ENCODE measurements at places on chromosomes 11 and 22.

DNA sequence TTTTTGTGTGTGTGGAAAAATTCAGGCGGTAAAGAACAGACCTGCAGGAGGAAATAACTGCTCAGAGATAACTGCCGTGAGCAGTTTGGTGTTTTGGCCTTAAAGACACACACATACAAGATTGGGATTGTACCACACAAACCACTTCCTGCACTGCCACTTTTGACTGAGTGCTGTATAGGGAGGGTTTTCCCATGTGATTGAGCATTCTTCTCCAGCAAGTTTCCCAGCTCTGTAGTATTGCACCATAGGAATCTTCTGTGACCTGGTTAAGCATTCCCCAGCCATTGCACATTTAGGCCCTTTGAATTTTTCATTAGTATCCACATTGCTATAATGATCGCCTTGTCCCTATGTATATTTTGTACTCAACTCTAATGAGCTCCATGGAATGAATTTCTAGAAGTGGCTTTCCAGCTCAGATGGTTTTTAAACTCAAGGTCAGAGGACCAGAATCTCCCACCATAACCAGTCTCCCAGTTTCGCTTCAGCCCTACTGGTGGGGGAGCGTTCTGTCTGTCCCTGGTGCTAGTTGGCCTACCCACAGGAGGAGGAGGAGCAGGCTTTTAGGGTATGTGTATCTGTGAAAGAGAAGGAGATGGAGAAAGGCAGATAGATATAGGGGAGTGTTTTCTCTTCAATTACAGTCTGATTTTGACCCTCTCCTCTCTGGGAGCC is 9.3 kb downstream of the CD82 start:
- DNase-seq: no peak

DNA sequence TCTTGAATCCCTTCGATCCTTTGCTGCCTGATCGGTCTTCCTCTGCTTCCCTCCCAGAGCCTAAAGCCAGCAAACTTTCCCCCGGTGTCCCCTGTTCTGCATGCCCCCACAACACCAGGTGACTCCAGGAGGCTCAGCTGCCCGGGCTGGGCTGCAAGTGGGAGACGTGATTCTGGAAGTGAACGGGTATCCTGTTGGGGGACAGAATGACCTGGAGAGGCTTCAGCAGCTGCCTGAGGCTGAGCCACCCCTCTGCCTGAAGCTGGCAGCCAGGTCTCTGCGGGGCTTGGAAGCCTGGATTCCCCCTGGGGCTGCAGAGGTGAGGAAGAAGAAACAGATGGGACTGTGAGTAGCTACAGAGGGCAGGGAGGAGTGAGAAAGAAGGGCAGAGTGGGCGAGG is 3.6 kb downstream of the NHERF4 start:
- DNase-seq: no peak

DNA sequence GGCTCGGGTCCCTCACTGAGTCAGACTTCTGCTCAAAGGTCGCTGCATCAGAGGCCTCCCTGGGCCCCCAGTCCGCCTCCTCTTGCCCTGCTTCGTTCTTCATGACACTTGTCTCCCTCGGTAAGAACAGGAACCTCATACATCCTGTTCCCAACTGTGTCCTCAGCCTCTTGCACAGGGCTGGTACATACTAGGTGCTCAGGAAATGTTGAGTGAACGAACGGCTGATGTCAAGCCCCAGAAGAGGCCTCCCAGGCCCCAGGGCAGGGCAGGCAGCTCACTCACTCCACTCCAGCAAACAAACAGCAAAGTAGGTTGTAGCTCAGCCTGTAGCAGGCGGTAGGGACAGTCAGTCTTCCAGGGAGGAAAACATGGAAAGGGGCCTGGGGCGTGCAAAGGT is 17.2 kb downstream of the SYNGR1 start:
- no peak for DNase-seq

DNA sequence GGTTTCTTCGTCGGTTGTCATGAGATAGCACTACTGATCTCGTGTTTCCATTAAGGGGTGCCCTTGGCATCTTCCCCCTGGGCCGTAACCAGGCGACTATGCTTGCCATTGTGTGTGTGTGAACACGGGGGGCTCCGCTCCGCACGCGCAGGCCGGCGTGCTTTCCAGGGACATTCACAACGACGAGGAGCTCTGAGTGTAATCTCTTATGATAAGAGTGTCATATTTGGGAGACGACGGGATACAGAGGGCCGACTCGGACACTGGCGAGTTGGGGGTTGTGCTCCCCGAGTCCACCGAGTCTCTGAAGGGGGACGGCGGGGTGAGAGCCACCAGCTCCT is 170.9 kb upstream of the CTSC start:
- DNase-seq: no peak

GRCh38 chr11:25052844-25053243 is 556.0 kb downstream of the LUZP2 start:
- DNase-seq: no peak

DNA sequence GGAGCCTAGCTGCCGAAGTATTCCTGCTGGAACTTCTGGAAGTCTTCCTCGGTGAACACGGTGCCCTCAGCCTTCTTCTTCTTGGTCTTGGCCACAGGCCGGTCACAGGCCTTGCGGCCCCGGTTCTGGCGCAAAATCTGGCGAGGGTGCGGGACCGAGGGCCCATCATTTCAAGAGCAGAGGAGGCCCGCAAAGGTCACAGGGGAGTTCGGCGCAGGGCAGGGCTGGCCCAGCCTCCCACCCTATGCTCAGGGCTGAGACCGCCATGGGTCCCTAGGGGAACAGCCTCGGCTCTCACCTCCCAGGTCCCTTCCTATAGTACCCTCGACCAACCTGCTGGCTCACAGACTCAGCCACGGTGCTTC is 3.1 kb downstream of the RPS19BP1 start:
- DNase-seq: no peak

- DNase-seq: no peak
Observed at GRCh38 chr11:69280994-69281393, 13.0 kb upstream of the MYEOV start.

DNA sequence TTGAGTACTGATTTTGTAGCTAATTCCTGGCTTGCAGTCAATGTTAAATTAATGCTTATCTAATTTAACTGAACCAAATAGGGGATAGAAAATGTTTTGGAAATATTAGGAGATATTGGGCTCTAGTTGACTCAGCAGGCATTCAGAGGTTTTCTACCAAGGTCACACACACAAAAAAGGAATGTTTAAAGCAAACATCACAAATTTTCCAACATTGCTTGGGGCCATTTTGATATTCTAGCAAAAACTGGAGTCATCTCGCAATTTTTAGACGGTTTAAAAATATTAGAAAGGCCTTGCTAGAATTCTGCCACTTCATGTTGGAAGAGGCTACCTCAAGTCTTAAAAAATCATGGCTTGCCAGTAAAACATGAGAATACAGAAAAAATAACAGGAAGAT is 2082.1 kb upstream of the RAG2 start:
- DNase-seq: no peak

DNA sequence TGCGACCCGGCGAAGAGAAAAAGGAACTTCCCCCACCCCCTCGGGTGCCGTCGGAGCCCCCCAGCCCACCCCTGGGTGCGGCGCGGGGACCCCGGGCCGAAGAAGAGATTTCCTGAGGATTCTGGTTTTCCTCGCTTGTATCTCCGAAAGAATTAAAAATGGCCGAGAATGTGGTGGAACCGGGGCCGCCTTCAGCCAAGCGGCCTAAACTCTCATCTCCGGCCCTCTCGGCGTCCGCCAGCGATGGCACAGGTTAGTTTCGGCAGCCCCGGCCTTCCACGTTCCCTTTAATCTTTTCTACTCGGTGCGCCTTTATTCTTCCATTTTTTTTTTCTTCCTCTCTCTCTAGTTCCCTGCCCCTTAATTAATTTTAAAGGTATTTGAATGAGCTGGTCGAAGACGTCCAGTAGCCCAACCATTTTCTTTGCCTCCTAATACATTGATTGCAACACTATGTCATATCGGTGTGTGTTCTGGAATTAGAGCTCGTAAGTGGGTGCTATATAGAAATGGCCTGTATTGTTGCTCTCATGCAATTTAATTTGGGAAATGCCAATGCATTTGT is 537 bp downstream of the EP300 start:
- DNase-seq: no peak

DNA sequence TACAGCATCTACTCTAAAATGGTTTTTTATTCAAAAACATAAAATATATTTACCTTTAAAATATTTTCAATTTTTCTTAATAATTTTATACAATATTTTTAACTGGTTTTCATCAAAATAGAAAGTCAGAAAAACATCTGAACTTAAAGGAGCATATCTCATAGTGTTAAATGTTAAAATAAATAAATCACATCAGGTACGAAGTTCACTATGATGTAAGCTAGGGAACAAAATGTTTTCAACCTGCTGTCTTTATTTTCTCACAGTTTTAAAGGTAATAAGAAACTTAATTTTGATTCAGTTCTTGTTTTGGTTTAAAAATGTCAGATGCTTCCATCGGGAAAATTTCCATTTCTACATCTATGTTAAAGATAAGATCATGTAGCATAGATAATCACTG is 97.7 kb downstream of the MUC15 start:
- no peak for DNase-seq

- no peak for DNase-seq
Observed at GRCh38 chr11:124225471-124225870, 15.4 kb upstream of the OR8G1 start.

- DNase-seq: no peak
Observed at GRCh38 chr11:10488121-10488933, 33.3 kb downstream of the AMPD3 start.

GRCh38 chr11:27291954-27292636 is 70.9 kb downstream of the CCDC34 start:
- no peak for DNase-seq

DNA sequence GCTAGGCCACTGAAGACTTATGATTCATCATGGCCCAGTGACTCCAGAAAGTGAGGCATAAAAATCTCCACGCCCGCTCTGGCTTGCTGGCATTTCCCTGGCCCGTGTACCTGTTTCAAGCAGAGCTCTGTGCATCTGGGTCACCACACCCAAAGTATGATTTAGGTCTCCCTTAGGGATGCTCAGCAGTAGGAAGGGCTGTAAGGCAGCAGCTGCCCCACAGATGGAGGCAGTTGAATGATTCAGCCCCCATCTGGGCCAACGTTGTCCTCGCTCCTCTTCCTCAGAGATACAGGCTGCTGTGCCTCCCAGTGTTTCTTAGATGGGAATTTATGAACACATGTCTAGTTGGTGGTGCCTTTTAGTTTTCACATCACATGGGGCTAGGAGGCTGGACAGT is 21.6 kb downstream of the GPR83 start:
- DNase-seq: no peak

GRCh38 chr11:97717922-97718321 is 1302.8 kb upstream of the CNTN5 start:
- DNase-seq: no peak

DNA sequence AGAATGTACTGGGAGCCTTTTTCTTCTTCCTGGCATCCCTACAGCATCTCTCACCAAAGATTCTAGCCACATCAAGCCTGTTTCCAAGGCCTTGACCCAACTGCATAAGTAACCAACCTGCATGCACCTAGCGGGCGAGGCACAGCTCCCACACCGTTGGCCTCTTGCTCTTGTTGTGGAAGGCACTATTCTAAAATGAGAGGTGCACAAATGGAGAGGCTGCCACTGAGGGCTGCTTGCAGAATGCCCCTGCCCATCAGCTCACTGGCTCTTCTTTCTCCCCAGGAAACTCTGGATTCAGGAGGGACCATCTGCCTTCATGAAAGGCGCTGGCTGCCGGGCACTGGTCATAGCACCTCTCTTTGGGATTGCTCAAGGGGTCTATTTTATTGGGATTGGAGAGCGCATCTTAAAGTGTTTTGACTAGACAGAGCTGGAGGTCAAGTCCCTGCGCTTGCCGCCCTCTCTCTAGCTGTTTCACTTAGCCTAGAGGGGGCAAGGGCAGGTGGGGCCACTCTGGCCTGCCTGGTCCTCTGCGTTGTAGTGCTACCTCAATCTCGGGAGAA is 26.6 kb downstream of the SLC25A18 start:
- no peak for DNase-seq

- DNase-seq: no peak
Observed at GRCh38 chr11:118045191-118045590, 31.7 kb upstream of the TMPRSS4 start.

GRCh38 chr22:44667276-44667675 is 34.7 kb upstream of the PRR5 start:
- DNase-seq: no peak

GRCh38 chr22:27755521-27756211 is 45.9 kb downstream of the MN1 start:
- no peak for DNase-seq

DNA sequence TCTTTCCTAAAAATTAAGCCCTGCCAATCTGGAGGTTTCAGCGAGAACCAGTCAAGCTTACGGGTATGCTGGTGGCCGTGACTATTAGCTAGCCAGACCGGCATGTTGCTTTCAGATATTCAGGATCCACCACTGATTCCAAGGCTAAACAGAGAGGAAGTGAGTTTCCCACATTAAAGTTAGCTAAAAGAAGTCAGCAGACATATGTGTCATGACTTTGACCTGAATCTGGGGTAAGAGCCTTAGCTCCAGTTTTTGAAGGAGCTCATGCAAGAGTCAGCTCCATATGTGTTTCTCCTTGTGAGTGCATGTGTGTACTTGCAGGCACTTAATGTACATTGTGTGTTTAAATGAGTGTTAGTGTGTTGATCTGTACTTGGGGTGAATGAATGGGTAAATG is 1.4 kb downstream of the ZFPL1 start:
- no peak for DNase-seq

DNA sequence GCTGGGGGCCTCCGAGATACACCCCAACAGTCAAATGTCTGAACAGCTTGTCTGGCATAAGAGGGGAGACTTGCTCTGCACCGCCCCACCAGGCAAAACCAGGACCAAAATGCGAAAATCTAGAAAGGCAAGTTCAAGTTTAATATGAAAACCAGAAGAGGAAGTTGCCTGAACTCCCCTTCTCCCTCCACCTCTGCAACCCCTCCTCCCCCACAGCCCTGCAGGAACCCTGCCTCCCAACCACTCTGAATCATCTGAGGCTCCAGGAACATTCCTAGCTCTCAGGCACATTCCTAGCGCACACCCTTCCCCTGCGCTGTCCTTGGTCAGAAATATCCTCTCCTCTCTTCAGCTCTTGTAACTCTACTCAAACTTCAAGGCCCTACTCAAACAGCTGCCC is 36.7 kb downstream of the ISX start:
- DNase-seq: no peak

GRCh38 chr22:22424210-22424800 is 84.2 kb downstream of the ZNF280B start:
- no peak for DNase-seq

- no peak for DNase-seq
Observed at GRCh38 chr11:112941104-112941503, 20.1 kb upstream of the NCAM1 start.

- no peak for DNase-seq
Observed at GRCh38 chr22:23812378-23812777, 25.6 kb downstream of the SMARCB1 start.

- no peak for DNase-seq
Observed at GRCh38 chr11:72244361-72245262, 636 bp upstream of the PHOX2A start.

GRCh38 chr11:108500721-108501120 is 2.5 kb upstream of the POGLUT3 start:
- DNase-seq: no peak

DNA sequence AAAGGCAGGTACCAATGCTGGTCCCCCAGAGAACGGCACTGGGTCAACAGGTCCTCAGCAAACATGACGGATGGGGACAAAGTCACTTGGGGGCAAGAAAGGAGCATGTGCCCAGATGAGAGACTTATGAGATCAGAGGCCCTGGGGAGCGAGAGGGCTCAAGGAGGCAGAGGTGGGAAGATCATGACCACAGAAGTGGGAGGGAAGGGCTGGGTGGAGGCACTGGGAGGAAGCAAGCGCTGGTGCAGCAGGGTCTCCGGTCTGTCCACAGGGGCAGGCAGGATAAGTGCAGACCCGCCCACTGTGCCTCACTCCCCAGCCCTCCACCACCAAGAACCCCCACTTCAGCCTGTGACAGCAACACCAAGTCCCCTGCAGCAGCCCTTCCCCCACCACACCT is 10.9 kb downstream of the ELFN2 start:
- no peak for DNase-seq
